ENCODE measurements at places on chromosomes 3 and 15.

- no peak for DNase-seq
These were observed 31.6 kb downstream of the FILIP1L start for GRCh38 chr3:100082714-100083113.

DNA sequence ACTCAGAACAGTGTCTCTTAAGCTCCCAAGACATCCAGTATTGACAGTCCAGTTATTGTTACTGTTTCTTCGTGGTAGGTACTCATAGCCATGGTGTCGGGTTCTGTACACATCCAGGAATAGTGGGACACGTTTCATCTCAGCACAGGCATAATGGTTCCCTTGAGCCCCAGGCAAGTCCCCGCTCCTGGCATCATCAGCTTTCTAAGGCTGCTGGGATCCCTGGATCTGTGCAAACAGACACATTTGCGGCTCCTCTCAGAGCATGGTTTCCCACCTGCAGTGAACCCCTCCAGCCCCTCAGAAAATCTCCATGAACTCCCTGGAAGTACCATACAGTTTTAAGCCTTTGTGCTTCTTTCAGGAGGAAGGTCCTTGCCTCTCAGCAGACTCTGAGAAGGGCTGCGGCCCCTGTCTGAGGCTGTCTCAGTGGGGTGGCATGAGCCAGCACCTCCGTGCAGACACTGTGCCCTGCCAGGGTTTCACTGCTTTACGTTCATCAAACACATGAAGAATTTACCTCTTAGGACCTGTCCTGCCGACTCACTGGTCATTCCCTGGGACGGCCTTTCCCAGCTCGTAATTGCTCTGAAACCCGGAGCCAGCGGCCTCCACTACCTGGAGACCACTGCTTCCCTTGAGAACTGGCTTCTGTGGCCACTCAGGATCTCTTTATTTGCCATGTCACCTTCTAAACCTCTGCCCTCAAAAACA is 124.9 kb downstream of the LRRK1 start:
- DNase-seq = no peak

GRCh38 chr3:140420621-140421357 is 257.1 kb upstream of the TRIM42 start:
- DNase-seq = peak; percentile 75

DNA sequence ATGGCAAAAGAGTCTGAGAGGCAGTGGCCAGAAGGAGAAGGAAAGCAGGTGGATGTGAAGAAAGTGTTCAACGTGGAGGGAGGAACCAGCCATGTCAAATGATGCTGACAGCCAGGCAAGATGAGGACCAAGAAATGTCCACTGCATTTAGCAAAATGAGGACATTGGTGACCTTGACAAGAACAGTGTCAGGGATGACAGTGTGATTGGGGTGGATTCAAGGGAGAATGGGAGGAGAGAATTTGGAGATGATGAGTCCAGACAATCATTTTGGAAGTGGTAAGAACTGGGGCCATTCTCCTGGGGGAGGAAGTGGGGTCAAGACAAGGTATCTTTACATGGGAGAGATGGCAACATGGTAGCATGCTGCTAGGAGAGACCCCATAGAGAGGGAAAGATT is 47.4 kb downstream of the CPN2 start:
- DNase-seq = no peak

- DNase-seq = no peak
These were observed 131.9 kb upstream of the STRIT1 start for GRCh38 chr3:155425396-155425795.

Measured in LHCN-M2 (cell line).